Activated CD4-positive, alpha-beta T cell treated with anti-CD3 and anti-CD28 coated beads, Interleukin-2, amount 10 ng/mL, durations not matched to agents 7 days and 5 days (primary cell): ENCODE measurements at places on chromosomes 6 and 20.

GRCh38 chr20:22866812-22867341 lies 168.2 kb upstream of the SSTR4 start:
- no peaks in the 10 kb centered on the region for H3K4me1 ChIP-seq
- no peaks in the 10 kb centered on the region for H3K36me3 ChIP-seq
- H3K27ac ChIP-seq: no peak overlapping the region
- no peak for DNase-seq
- H3K4me3 ChIP-seq: no peak overlapping the region

GRCh38 chr6:101286146-101286545 lies 107.4 kb upstream of the GRIK2 start:
- no peaks in the 10 kb centered on the region for H3K27me3 ChIP-seq
- H3K4me3 ChIP-seq: no peak overlapping the region
- no peak for DNase-seq
- H3K4me1 ChIP-seq: no peaks in the 10 kb centered on the region

DNA sequence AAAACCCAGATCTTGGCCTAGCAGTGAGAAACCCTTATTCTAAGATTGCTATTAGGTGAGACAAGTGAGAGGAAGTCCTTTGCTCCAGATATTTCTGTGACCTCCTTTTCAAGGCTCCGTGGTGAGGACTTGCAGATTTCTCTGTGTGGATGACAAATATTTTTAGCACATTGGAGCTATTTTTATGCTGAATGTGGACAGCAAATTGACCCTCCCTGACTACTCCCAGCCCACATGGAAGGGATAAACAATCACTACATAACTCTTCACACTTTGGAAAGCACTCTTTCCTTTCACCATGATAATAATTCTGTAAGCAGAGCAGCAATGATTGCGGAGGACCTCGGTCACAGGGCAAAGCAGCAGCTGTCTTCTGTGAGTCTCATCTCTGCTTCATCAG lies 88.0 kb upstream of the ADGRF1 start:
- peaks cover 7% of the 10 kb centered on the region for H3K4me1 ChIP-seq
- DNase-seq: no peak
- H3K36me3 ChIP-seq: no peaks in the 10 kb centered on the region
- no peak overlapping the region for H3K27ac ChIP-seq
- H3K27me3 ChIP-seq: no peaks in the 10 kb centered on the region
- H3K4me3 ChIP-seq: no peak overlapping the region

GRCh38 chr6:7933794-7934193 lies 23.2 kb upstream of the TXNDC5 start:
- no peaks in the 10 kb centered on the region for H3K36me3 ChIP-seq
- H3K27ac ChIP-seq: no peak overlapping the region
- DNase-seq: no peak

- no peak overlapping the region for H3K27ac ChIP-seq
- H3K4me3 ChIP-seq: no peak overlapping the region
- no peak for DNase-seq
- peaks cover 60% of the 10 kb centered on the region for H3K4me1 ChIP-seq
- H3K36me3 ChIP-seq: no peaks in the 10 kb centered on the region
Observed at GRCh38 chr20:4061987-4062386, 46.6 kb upstream of the RNF24 start.

DNA sequence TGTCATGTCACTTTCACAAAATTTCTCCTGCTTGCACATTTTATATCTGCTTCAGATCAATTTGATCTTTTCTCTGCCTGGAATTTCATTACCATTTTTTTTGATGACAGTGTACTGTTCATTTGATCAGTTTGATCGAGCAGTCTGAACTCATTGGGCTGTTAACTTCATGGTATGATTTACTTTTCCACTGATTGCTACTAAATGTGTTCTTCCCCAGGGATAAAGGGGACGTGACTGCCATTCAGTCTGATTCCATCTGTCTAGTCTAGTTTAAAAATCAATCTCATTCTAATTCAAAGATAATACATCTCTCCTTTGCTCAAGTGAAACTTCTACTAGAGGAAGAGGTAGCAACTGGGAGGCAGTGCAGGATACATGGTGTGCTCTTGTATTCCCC lies 21.1 kb downstream of the LAMP5 start:
- H3K4me3 ChIP-seq: no peak overlapping the region
- DNase-seq: no peak
- H3K36me3 ChIP-seq: no peaks in the 10 kb centered on the region
- H3K27ac ChIP-seq: no peak overlapping the region
- no peaks in the 10 kb centered on the region for H3K4me1 ChIP-seq

DNA sequence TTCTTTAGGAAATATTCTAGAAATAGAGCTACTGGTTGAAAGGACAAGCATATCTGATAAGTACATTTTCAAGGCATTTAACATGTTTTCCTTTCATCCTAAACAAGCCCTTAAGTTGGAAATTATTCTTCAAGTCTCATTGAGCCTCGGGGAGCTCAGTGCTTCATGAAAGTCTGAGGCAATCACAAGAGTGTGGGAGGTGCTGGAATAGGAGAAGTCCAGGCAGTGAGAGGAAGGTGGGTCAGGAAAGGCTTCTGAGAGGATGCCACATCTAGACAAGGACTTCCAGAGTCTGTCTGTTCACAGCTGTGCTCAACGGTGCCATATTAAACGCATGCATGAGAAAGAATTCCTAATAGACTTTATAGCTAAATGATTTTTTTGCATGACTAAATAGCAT lies 69.8 kb downstream of the CD83 start:
- no peaks in the 10 kb centered on the region for H3K4me1 ChIP-seq
- H3K36me3 ChIP-seq: no peaks in the 10 kb centered on the region
- H3K27ac ChIP-seq: no peak overlapping the region
- no peak for DNase-seq

DNA sequence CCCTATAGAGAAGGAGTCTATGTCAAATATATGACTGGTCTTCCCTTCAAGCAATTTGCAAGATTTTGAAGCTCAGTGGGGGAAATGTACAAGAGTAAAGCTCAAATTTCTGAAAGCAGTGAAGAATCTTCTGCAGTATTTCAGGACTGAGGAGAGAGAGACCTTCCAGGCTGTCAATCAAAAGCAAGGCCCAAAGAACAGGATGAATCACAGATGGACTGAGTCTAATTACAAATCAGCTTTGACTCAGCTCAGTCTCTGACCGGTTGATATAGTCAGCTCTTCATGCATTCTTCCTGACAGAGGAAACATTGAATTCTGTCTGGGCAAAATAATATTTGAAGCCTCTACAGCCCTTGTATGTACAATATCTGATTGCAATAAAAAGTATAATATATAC lies 7.7 kb upstream of the HTR1B start:
- no peaks in the 10 kb centered on the region for H3K36me3 ChIP-seq
- no peak overlapping the region for H3K27ac ChIP-seq
- H3K4me3 ChIP-seq: no peak overlapping the region
- peaks cover 10% of the 10 kb centered on the region for H3K4me1 ChIP-seq

DNA sequence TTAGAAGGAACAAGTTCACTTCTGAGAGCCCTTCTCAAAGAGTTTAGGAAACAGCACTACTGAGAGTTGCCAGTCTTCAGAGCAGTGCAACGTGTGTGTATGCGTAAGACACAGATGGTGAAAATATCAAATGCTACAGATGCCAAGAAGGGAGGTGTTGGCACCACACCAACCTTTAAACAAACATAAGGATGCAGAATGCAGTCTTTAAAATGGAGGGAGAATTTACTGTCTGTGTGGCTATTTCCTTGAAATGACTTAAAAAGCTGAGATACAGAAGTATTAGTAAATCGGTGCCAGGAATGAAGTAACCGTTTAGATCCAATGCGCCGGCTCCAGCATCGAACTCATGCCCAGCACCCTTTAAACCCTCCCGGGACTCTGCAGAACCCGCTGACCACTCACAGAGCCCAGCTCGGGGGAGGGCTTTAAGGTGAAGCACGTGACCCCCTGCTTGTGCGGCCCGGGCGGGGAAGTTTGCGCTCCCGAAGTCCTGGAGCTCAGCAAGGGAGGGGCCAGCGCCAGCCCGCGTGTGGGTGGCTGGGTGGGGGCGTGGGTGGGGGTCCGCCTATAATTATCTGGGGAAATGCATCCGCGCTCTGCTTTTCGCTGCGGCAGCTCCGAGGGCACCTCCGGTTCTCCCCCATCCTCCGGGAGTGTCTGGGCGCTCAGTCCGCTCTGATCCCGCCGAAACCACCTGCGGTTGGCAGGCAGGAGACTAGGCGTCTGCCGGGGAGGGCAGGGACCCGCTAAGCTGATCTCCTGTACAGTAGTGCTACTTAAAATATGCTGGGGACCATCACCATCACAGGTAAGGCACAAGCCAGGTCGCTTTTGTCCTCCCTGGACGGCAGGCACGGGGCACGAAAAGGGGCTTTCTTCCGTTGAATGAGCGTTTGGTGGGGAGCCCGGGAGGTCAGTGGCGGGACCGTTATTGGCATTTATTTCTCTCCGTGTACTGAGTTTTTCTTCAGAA lies 66.0 kb downstream of the ZBTB2 start:
- H3K27ac ChIP-seq: no peak overlapping the region
- peak; percentile 15 for DNase-seq
- H3K27me3 ChIP-seq: peaks cover 51% of the 10 kb centered on the region
- no peaks in the 10 kb centered on the region for H3K36me3 ChIP-seq
- peaks cover 23% of the 10 kb centered on the region for H3K4me1 ChIP-seq
- H3K4me3 ChIP-seq: peak overlapping the region; percentile 50

- H3K36me3 ChIP-seq: no peaks in the 10 kb centered on the region
- H3K27me3 ChIP-seq: peaks cover 3% of the 10 kb centered on the region
- H3K4me1 ChIP-seq: no peaks in the 10 kb centered on the region
Observed at GRCh38 chr6:14921878-14922671, 323.8 kb upstream of the JARID2 start.

DNA sequence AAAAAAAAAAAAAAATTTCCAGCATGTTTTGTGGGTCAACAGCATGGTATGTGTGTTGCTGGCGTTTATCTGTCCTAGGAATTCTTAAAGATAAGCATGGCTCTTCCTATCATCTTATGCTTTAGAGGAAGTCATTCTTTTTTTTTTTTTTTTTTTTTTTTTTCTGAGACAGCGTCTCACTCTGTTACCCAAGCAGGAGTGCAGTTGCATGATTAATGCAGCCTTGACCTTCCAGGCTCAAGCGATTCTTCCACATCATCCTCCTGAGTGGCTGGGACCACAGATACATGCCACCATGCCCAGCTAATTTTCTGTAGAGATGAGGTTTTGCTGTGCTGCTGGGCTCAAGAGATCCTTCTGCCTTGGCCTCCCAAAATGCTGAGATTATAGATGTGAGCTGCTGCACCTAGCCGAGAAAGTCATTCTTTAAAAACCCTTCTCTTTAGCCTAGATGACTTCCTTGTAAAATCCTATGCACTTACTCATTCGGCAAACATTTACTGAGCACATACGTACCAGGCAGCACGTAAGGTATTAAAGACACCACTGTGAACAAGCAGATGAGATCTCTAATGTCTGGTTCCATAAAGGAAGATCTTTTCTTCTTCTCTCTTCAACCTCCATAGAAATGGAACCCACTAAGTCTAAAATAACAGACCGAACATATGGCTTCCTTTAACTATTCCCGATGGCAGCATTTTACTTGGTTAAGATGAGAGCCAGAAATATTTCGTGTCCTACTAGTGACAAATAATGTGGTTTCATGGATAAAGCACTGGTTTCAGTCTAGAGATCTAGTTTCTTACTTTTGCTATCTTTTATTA lies 122.4 kb downstream of the RIN2 start:
- H3K36me3 ChIP-seq: no peaks in the 10 kb centered on the region
- H3K27me3 ChIP-seq: no peaks in the 10 kb centered on the region
- H3K4me3 ChIP-seq: no peak overlapping the region
- H3K27ac ChIP-seq: no peak overlapping the region

DNA sequence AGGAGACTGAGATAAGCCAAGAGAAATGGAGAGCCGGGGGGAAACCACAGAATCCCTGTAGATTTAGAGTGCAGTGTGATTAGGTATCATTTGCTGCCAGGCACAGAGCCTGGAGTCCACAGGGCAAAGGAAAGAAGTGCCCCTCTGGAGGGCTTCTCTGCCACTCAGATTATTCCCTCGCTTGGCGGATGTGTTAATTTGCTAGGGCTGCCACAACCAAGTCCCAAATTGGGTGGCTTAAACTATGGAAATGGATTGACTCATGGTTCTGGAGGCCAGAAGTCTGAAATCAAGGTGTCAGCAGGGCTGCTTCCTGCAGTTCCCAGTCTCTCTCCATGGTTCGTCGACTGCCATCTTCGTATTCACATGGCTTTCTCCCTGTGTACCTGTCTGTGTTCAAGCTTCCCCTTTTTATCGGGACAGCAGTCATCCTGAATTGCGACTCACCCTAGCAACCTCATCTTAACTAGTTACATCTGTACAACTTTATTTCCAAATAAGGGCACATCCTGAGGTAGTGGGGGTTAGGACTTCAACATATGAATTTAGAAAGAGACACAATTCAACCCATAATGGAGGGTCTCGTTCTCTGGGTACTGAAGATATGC lies 122.2 kb downstream of the ANKRD60 start:
- no peaks in the 10 kb centered on the region for H3K36me3 ChIP-seq
- H3K27me3 ChIP-seq: peaks cover 4% of the 10 kb centered on the region
- H3K4me3 ChIP-seq: no peak overlapping the region
- H3K27ac ChIP-seq: no peak overlapping the region
- H3K4me1 ChIP-seq: no peaks in the 10 kb centered on the region

- no peak for DNase-seq
- no peaks in the 10 kb centered on the region for H3K27me3 ChIP-seq
- H3K4me3 ChIP-seq: no peak overlapping the region
Observed at GRCh38 chr6:133977983-133978895, 25.2 kb downstream of the TBPL1 start.

DNA sequence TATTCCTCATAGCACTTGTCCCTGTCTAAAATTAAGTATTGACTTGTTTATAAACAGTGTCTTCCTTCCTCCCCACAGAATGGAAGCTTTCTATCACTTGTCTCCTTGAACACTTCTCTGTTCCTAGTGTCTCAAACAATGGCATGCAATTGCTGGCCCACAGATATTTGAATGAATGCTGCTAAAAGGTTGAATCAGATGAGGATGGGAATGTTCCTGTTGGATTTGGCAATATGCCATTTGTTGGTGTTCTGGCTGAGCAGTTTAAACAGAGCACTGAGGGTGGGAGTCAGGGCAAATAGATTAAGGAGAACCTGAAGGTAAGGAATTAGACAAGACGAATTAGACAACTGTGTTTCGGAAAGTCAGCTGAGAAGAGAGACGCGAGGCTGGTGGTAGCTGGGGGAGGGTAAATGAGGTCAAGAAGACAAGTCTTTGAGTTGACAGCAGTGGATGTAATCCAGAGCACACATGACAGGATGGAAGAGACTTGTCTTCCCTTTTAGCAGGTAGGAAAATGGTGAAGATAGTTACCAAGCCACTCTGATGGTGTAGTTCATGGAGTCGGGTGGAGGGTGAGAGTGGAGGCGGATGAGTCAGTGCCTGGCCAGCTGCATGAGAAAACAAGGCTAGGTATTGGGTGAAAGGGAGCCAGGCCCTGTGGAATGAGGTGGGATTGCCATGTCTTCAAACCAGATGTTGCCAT lies 58.3 kb upstream of the GNRH2 start:
- no peak for DNase-seq
- H3K27ac ChIP-seq: no peak overlapping the region
- peaks cover 40% of the 10 kb centered on the region for H3K36me3 ChIP-seq
- no peak overlapping the region for H3K4me3 ChIP-seq

DNA sequence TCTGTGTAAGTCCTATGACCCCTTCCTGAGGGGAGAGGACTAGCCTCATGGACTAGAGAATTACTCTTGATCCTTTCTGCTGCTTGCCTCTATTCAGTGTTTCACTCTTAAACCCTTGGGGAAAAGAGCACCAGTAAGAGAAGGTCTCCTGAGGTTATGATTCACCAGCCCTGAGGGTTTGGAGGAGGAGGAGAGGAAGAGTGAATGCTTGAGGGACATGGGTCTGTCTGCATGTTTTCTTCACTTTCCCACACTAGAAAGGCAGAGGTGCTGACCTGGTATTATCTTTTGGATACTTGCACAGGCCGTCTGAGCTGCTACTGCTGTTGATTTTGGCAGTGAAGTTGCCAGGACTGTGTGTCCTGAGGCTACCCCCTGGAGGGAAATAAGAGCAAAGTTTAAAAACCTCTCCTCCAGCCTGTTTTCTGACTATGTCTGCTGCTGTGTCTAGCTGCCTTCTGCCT lies 78.3 kb downstream of the CD109 start:
- H3K27me3 ChIP-seq: no peaks in the 10 kb centered on the region
- no peak for DNase-seq
- H3K4me1 ChIP-seq: no peaks in the 10 kb centered on the region
- H3K27ac ChIP-seq: no peak overlapping the region
